NCI-H526 treated with DMSO at 0.1 percent for 48 hours (cell line): ENCODE measurements at places on chromosomes 16 and 17.

DNA sequence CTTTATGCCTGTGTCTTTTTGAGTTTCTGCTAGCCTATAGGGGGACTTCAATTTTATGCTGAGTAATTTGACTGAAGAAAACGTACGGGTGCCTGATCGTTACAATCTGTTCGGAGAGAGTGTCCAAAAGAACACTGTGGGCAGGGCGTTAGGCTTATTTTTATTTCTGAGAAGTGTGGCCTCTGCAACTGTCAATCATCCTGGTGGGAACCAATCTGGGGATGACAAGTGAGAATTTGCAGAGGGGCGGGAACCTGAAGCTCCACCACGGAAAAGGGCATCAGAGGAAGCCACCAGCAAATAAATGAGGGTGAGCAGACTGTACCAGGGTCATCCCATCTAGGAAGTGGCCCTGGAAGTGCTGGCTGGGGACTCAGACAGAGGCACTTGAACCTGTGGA lies 12.0 kb upstream of the CDYL2 start:
- DNase-seq: no peak

- no peak for DNase-seq
Observed at GRCh38 chr16:85810097-85810741, 10.7 kb downstream of the COX4I1 start.

GRCh38 chr17:48792033-48792798 lies 24.8 kb downstream of the TTLL6 start:
- no peak for DNase-seq

DNA sequence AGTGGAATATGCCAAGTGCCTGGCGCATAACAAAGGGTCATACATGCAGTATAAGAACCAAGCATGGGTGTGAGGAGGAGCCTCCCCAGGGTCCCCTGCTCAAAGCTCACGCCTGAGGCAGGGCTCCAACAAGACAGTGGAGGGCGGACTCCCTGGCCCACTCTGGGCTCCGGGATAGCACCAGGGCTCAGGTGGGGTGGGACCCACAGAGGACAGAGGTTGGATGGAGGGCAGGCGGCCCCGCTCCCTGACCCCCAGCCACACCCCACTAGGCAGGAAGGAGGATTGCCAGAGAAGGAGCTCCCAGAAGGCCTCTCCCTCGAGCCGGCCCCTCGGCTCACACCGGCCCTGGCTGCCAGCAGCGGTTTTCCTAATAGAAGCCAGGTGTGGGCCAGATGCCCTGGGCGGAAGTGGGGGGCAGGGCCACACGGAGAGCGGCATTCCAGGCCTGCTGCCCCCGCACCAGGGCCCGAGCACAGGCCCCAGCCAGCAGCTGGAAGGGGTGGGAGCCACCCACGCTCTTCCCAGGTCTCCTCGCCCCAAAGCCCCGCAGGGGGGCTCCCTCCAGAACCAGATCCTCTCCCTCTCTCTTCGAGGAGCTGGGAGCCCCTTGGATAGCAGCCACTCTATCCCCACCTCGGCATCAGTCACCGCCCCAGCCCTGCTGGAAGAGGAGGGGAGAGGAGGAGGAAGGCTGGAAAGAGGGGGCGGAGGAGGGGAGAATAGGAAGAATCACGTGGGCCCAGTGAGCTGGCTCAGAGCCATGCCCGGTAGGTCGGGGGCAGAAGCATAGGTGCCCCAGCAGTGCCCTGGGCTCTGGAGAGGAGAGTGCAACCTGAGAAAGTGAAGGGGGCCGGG lies 21.0 kb downstream of the VASN start:
- DNase-seq: no peak

GRCh38 chr16:27152801-27153200 lies 50.5 kb upstream of the KDM8 start:
- DNase-seq: no peak
